Left cardiac atrium (tissue), 4 donors: ENCODE measurements at places on chromosomes 6 and 20.
A peak's percentile ranks its signal among the peaks of the same experiment; 100 is the strongest.

GRCh38 chr6:168645326-168645725 is 204.3 kb downstream of the SMOC2 start:
- DNase-seq, result no peak

- no peak for DNase-seq
These were observed 87.8 kb upstream of the HS3ST5 start for GRCh38 chr6:114430534-114431124.

GRCh38 chr6:162849269-162849668 is 121.5 kb downstream of the PACRG start:
- no peak for DNase-seq

GRCh38 chr6:123997223-123997622 is 193.6 kb downstream of the NKAIN2 start:
- DNase-seq, result peak; percentile 19

- no peak for DNase-seq
These were observed 868 bp downstream of the LTV1 start for GRCh38 chr6:143844006-143844405.

DNA sequence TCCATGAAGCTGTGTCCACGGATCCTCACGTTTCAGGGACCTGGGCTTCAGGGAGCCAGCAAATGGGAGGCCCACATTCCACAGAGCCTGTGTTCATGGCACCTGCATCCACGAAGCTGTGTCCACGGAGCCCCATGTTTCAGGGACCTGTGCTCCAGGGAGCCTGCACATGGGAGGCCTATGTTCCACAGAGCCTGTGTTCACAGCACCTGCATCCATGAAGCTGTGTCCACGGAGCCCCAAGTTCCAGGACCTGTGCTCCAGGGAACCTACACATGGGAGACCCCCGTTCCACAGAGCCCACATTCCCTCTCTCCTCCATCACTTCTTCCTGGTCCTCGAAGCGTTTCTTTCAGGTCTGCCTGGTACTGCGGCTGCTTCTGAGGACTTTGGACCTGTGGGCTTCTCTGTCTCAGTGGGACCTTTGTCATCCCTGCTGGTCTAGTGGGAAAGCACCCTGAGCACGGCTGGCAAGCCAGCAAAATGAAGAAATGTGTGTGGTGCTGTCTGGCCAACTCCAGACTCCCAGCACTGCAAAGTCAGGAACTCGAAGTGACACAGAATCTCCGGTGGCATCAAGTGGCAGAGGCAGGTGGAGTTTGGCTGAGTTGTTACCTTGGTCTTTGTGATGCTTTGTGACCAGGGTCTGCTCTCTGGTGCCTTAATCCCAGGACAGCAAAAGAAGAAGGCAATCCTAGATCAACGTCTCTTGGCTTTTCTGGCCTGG is 245.9 kb downstream of the DLL1 start:
- DNase-seq, result no peak

GRCh38 chr6:12148317-12148801 is 136.2 kb downstream of the HIVEP1 start:
- no peak for DNase-seq

- no peak for DNase-seq
These were observed 30.5 kb upstream of the SNRPB2 start for GRCh38 chr20:16699293-16699692.

- no peak for DNase-seq
These were observed 5.7 kb upstream of the RAB5IF start for GRCh38 chr20:36599912-36600345.

- no peak for DNase-seq
These were observed 44.1 kb downstream of the BLOC1S5 start for GRCh38 chr6:8020083-8020482.

- DNase-seq, result peak; percentile 28
These were observed 10.9 kb downstream of the ABT1 start for GRCh38 chr6:26607434-26608230.

GRCh38 chr20:3563133-3563532 is 92.3 kb downstream of the ATRN start:
- no peak for DNase-seq

GRCh38 chr6:150565945-150566344 is 33.7 kb upstream of the PLEKHG1 start:
- DNase-seq, result no peak
